Activated T-cell treated with anti-CD3 and anti-CD28 coated beads for 48 hours (primary cell): ENCODE measurements at places on chromosomes 5 and 9.

GRCh38 chr5:58444805-58445204 is 15.1 kb downstream of the PLK2 start:
- no peak for DNase-seq

DNA sequence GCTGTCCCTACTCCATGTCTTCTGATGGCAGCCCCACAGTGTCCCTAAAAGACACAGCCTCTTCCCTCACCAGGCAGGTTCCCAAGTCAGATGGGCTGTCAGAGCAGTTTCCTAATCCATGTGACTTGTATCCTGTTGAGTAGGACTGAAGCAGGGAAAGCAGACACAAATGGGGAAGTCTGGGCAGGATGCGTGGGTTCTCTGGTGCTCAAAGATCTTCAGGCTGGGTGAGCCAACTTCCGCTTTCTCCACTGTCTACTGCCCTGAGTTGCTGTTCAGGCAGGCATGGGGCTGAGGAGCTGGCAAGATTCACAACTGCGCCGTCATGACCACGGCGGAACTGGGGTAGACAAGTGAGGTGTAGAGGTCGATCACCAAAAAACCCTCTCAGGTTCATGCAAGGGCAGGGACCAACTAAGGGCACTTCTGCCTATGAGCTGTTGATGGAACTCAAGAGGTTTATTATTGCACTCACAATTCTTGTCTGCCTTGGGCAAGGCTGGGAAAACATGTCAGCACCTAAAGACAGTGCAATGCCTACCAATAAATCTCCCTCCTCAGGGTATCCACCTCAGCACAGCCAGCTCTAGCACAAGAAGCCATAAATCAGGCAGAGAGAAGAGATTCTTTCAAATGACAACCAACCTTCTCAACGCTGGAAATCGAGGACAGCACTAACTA is 83.4 kb downstream of the RAPGEF1 start:
- peak; percentile 41 for DNase-seq

DNA sequence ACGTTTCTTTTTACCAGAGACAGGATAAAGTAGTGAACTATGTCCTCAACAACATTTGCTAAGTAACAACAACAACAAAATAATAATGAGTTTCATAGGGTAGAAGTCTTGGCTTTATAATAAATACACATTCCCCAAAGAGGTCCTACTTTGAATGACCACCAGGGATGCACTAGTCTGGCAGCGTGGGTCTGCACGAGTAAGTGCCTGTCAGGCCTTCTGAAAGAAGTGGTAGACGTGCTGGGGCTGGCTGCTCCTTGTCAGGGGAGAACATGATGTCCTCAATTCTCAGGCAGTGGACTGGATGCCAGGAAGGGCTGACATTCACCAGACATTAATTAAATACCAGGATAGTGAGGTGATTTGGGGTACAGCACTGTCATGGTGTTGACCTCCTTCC is 331.1 kb downstream of the TMEM38B start:
- DNase-seq: no peak

- DNase-seq: no peak
Measured at GRCh38 chr5:141617682-141618029, 1.1 kb downstream of the DIAPH1 start.

GRCh38 chr9:99867968-99868367 is 38.5 kb upstream of the STX17 start:
- DNase-seq: no peak

GRCh38 chr5:167908606-167909005 is 382.8 kb upstream of the WWC1 start:
- DNase-seq: no peak

- DNase-seq: no peak
Measured at GRCh38 chr9:111974092-111974681, 77.6 kb downstream of the UGCG start.

GRCh38 chr5:75571547-75571946 is 39.7 kb upstream of the ANKDD1B start:
- no peak for DNase-seq

GRCh38 chr9:88746743-88747398 is 211.9 kb downstream of the NXNL2 start:
- no peak for DNase-seq

GRCh38 chr5:93589152-93589828 is 6.3 kb downstream of the NR2F1 start:
- no peak for DNase-seq

GRCh38 chr5:64587370-64587769 is 81.6 kb downstream of the RGS7BP start:
- no peak for DNase-seq

DNA sequence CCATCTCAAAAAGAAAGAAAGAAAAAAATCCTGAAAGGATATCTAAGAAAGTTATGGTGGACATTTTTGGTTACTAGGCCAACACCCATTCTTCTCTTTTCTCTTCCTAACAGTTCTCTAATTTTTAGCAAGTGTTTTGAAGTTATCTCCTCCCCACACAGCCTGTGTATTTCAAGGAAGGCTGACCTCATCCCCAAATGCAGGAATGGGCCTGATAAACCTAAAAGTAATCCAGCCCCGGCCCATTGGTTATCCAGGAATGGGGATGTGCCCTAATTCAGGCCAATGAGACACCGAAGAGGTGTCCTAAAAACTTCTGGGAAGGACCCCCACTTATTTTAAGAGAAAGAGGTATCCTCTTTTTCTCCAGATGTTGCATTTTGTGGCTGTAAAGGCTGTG is 46.6 kb downstream of the F2R start:
- DNase-seq: no peak

DNA sequence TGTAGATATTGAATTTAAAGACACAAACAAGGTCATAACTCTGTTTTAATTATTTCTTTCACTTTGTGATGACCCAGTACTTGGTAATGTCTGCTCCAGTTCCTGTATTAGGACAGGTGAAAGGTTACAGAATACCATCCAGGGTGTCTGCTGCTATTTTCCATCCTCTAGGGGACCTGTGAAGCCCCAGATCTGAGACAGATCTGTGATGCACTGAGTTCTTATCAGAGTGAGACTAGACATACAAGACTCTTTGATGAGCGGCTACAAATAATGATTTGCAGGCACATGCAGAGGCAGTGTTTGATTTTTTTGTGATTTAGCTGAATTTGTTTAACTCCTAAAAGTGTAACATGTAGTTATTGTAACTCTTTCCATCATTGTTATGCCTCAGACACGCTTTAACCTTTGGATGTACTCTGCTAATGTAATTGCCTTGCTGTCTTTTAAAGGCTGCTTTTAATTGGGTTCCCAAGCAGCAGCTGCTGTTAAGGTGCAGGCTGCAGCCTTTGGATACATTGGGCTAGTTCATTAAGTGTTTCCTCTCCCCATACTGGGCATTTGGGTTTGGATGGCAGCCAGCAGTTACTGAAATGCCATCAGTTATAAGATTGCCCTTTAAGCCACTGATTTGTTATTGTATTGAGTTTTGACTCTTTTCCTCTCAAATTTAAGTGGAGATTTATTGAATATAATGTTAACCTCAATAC is 63.3 kb downstream of the RASGRF2 start:
- DNase-seq: no peak

- DNase-seq: no peak
Measured at GRCh38 chr5:145903113-145903512, 30.3 kb upstream of the GRXCR2 start.

GRCh38 chr5:67476995-67477394 is 280.4 kb upstream of the CD180 start:
- DNase-seq: no peak
